ENCODE measurements at places on chromosomes 6 and 20. TPM values are rescaled to one million over a fixed set of nuclear protein-coding genes. Genes with fewer than 3 reads are reported as not detected.
A peak's percentile ranks its signal among the peaks of the same experiment; 100 is the strongest.

- no peaks in the 10 kb centered on the region for H3K36me3 ChIP-seq
- no peak overlapping the region for H3K27ac ChIP-seq
- peaks cover 18% of the 10 kb centered on the region for H3K4me1 ChIP-seq
- H3K27me3 ChIP-seq, result no peaks in the 10 kb centered on the region
Measured at GRCh38 chr20:33575282-33575681, 85.4 kb downstream of the CBFA2T2 start.

TP53TG5 gene
- not detected for total RNA-seq

- peak within 1 kb of the TSS; percentile 50 for H3K27ac ChIP-seq
- DNase-seq, result peak; percentile 83
Measured at GRCh38 chr6:31776989-31777666, at the start of gene VWA7. Gene VWA7 (minus strand): TSS chr6:31777328. CDS start chr6:31776779, 549 bp downstream.

GRCh38 chr20:51833326-51833725 lies 31.0 kb upstream of the SALL4 start:
- H3K36me3 ChIP-seq, result no peaks in the 10 kb centered on the region
- H3K4me3 ChIP-seq, result no peak overlapping the region
- no peak for DNase-seq
- H3K27ac ChIP-seq, result no peak overlapping the region
- no peaks in the 10 kb centered on the region for H3K4me1 ChIP-seq

GRCh38 chr6:138609801-138610430 lies 110.6 kb upstream of the NHSL1 start:
- no peaks in the 10 kb centered on the region for H3K27me3 ChIP-seq
- no peak overlapping the region for H3K27ac ChIP-seq
- no peak for DNase-seq
- no peaks in the 10 kb centered on the region for H3K36me3 ChIP-seq
- no peaks in the 10 kb centered on the region for H3K4me1 ChIP-seq

DNA sequence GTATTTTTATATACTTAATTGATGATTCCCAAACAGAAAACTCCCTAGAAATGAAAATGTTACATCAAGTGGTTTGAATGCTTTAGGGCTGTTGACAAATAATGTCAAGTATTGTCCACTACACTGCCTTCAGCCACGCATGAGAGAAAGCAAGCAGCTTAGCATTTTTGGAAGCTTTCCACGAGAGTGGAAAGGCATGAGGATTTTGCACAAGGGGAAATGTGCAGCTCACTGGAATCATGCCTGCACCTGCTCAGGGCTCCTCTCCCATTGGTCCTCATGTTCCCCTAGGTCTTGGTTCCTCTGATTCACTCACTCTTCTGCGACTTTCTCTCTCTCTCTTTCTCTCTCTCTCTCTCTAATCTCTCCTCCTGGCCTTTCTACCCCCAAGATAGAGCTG lies 439.5 kb upstream of the CDH4 start:
- no peaks in the 10 kb centered on the region for H3K4me1 ChIP-seq
- no peaks in the 10 kb centered on the region for H3K27me3 ChIP-seq
- no peak overlapping the region for H3K27ac ChIP-seq
- H3K36me3 ChIP-seq, result no peaks in the 10 kb centered on the region

MAS1 gene
- total RNA-seq, result not detected

UNC5CL gene
- 1.1 TPM for total RNA-seq

DNA sequence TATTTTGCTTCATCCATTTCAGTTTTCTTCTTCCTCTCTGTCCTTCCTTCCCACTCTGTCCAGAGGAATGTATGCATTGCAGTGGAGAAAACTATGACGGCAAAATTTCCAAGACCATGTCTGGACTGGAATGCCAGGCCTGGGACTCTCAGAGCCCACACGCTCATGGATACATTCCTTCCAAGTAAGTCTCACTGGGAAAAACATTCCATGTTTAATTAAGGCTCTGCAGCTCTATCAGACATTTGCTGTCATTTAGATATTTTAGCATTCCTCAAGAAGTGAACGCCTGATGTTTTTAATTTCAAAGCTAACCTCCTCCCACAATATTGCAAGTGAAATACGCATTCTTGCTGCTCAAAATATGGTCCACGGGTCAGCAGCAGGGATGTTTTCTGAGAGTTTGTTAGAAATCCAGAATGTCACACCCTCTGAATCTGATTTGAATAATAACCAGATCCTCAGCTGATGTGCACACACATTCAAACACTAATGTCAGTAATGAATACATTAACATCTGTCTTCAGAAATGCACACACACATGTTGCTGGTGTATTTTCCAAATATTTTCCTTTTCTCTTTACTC lies 12.8 kb downstream of the PLG start:
- no peaks in the 10 kb centered on the region for H3K4me1 ChIP-seq
- H3K36me3 ChIP-seq, result no peaks in the 10 kb centered on the region
- H3K27me3 ChIP-seq, result no peaks in the 10 kb centered on the region
- DNase-seq, result no peak
- no peak overlapping the region for H3K4me3 ChIP-seq

GRCh38 chr20:19205981-19206396 lies 6.5 kb upstream of the SLC24A3 start:
- H3K27me3 ChIP-seq, result no peaks in the 10 kb centered on the region
- no peak overlapping the region for H3K27ac ChIP-seq
- no peak overlapping the region for H3K4me3 ChIP-seq
- no peaks in the 10 kb centered on the region for H3K36me3 ChIP-seq
- peaks cover 9% of the 10 kb centered on the region for H3K4me1 ChIP-seq

NKAPL gene
- 0.30 TPM for total RNA-seq

GRCh38 chr6:113122060-113122459 lies 735.1 kb upstream of the MARCKS start:
- no peak for DNase-seq
- H3K4me1 ChIP-seq, result no peaks in the 10 kb centered on the region
- no peak overlapping the region for H3K4me3 ChIP-seq
- no peaks in the 10 kb centered on the region for H3K36me3 ChIP-seq
- H3K27ac ChIP-seq, result no peak overlapping the region
